NCI-H2029 (cell line): ENCODE measurements at places on chromosomes 1 and 21.

GRCh38 chr1:37055631-37056030, 21.3 kb upstream of the GRIK3 start:
- peak; percentile 96 for DNase-seq

GRCh38 chr1:7229186-7229585, 443.9 kb downstream of the CAMTA1 start:
- peak; percentile 23 for DNase-seq

DNA sequence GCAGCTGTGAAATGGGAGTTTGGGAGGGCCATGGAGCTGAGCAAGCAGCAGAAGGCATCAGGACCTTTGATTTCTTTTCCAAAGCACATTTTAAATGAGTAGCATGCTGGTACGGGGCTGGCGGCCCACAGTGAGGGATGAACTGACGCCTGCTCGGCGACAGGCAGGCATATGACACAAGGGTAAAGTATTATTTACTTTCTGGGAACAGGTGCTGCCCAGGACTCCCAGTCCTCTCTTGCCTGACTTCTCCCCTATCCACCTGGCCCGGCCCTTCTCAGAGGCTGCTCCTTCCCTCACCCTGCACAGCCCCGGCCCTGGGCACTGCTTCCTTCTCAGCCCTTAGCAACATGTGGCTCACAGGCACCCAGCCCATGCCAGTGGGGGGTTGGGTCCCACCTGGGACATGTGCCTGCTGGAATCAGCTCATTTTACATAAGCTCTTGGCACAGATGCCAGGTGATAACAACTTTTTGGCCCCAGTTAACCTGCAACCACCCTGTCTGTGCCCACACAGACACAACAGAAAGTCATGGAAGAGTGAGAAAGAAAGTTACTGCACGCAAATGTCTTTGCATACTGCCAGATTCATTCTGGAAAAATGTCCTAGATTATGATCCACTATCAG, 112.3 kb upstream of the GADD45A start:
- peak; percentile 70 for DNase-seq

- peak; percentile 43 for DNase-seq
Measured at GRCh38 chr1:206909883-206910318, 11.8 kb downstream of the FCMR start.

DNA sequence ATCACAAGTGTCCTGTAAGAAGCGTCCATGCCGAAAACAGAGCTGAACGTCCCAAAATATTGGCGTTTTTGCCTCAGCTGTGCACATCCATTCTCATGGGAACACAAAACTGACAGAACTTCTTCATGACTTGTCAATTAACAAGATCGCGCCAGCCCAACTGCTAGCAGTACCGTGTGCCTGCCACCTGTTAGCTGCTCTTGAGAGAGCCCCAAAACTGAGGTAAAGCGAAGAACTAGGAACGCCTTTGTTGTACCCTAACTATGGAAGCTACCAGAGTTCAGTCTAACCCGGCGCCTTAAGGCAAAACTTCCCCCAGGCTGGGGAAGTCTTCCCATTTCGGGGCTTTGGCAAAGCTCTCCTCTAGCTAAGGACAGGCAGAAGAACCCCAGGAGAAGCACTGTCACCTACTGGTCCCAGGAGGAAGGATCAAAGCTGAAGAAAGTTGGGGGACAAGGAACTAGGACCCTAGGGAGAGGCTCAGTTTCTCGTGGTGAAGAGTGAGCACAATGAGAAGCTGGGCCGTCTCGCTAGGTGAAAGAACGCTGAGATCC, 719 bp downstream of the EYA3 start:
- DNase-seq = no peak

GRCh38 chr1:72253132-72253531, 29.2 kb downstream of the NEGR1 start:
- DNase-seq = no peak
